ENCODE measurements at places on chromosomes 7 and 10. TPM values are rescaled to one million over a fixed set of nuclear protein-coding genes. Genes with fewer than 3 reads are reported as not detected.

TACC2 gene
- 20.7 TPM for total RNA-seq

PON1 gene
- total RNA-seq, result not detected

PVRIG gene
- not detected for total RNA-seq

SFRP5 gene
- not detected for total RNA-seq

MCM10 gene
- total RNA-seq, result 12.2 TPM

LRIT1 gene
- total RNA-seq, result not detected

SUN3 gene
- total RNA-seq, result not detected

SOSTDC1 gene
- total RNA-seq, result not detected

KIF11 gene
- total RNA-seq, result 35.1 TPM
